ENCODE measurements at places on chromosomes 7 and 10. TPM values are rescaled to one million over a fixed set of nuclear protein-coding genes. Genes with fewer than 3 reads are reported as not detected.

DNA sequence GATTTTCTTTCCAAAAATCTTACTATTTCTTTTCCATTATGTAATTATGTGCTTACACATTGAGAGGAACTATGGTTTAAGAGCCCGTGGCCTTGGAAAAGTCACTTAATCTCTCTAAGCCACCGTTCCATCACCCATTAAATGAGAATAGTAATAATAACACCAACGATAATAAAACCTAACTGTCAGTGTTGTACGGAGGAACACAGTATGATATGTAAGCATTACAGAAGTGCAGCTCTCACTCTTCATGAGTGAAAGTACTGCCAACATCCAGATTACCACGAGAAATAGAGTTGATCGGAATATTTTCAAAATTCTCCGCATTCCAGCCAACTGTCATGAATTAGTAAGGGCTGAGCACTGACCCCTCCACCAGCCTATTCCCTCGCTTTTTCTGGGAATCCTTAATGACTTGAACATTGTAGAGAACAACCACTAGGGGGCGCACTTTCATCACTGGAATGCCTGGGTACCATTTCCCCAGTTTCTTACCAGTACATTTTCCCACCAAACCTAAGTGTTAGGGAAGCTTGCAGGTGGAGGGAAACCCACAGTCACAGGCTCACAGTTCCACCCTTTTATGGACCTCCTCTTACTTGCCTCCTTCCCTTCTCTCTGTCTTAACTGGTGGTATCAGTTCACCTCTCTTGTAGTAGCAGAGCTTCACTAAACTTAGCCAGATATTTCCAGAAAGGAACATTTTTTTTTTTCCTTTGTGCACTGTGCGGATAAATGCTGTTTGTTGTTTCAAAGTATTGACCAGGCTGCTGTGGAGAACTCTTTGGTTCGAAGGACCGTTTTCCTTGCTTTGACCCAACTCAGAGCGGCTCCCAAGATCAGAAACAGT, 27.8 kb downstream of the NKX2-3 start:
- DNase-seq: peak; percentile 59

GRCh38 chr10:23717913-23718312, 279.0 kb downstream of the OTUD1 start:
- no peak for DNase-seq

DNA sequence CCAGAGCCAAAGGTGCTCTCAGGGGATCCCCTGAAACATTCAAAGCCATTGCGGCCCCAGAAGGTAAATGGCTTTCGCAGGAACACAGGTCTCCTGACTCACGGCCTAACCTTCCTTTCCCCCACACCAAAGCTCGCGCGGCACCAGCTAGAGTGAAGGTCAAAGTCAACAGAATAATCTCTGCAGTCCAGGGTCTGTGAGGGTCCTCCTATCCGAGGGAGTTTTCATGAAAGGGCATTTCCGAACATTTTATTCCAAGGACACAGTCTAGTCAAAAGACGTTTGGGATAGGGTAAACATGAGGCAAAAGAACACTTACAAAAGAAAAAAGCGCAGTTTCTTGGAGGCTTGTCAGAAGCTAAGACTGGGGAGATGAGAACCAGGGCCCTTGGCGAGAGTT, 559 bp upstream of the STEAP2 start:
- no peak for DNase-seq

DNA sequence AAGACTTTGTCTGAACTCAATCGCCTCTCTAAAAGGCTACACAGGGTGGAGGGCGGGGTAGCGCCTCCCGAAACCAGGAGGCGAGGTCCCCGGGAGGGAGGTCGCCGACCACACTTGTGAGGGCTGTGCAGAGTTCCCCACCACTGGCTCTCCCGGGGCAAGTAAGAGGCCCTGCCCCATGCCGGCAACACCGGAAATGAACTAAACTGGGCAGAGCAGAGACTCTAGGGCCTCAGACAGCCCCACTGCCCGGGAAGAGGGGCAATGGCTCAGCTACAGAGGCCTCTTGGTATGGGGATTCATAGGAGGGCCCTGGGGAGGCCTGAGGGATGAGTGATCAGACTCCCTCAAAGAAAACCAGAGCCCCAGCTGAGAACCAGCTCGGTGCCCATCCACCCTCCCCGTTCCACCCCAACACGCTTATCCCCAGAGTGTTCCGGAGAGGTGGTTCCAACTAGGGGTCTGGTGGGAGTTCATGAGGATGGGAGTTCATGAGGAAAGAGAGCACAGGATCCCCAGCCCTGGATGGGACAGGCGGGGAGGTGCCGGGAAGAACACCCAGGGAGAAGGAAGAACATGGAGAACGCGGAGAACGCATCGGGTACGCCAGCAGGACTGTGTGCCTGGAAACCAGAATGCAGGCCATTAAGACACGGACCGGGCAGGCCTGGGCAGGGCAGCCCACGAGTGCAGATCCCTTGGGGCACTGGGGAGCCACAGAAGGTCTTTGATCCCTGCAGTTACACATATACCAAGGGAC, 89.4 kb upstream of the MYL10 start:
- DNase-seq: no peak

DNA sequence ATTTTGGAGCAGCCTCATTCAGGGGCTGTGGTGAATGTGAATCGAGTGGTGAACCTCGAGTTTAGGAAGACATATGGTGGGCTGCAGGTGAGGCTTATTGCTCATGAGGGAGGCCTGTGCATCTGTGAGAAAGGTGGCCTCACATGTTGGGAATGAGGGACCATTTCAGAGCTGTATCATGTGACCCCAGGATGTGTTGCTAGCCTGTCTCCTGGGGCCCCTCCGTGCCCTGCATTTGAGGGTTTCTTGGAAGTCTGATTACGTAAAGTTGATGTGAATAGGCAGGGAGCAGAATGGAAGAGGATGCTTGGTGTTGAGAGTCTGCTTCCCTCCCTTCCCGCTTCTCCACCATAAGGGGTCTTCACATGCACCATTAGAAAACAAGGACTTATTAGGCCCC, 569.1 kb downstream of the LRMDA start:
- DNase-seq: no peak

- DNase-seq: no peak
Observed at GRCh38 chr7:152512706-152513105, 76.9 kb upstream of the KMT2C start.

DNA sequence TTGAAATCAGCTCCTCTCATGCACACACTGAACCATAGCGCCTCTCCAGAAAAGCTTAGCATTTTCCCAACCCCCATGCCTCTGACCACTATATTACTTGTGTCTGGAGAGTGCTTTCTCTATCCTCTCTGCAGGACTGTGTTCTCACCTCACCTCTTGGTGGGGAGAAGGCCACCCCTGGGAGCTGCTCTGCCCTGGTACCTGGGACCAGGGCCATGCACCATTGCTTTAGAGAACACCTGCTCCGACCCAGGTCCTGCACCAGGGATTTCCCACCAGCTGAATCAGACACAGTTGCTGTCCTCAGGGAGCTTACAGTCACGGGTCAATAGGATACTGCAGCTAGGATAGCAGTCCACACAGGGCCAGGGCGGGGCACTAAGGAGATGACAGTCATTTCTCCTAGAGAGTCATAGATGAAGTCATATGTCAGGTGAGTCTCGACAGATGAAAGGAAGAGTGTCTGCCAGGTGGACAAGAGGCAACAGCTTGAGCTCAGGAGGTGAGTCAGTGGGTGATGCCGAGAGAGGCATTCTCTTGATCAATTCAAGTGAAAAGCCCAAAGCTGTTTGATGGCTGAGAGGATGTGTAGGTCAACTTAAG, 619 bp upstream of the LMTK2 start:
- DNase-seq: no peak

DNA sequence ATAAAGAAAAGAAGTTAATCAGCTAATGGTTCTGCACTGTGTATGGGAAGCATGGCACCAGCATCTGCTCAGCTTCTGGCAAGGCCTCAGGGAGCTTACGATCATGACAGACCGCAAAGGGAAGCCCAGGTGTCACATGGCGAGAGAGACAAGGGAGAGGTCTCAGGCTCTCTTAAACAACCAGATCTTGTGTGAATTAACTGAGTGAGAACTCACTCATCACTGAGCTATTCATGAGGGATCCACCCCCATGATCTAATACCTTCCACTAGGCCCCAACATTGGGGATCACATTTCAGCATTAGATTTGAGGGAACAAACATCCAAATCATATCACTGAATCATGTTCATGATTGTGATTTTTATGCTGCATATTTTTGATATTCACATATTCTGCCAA, 5.8 kb downstream of the USP54 start:
- DNase-seq: no peak

DNA sequence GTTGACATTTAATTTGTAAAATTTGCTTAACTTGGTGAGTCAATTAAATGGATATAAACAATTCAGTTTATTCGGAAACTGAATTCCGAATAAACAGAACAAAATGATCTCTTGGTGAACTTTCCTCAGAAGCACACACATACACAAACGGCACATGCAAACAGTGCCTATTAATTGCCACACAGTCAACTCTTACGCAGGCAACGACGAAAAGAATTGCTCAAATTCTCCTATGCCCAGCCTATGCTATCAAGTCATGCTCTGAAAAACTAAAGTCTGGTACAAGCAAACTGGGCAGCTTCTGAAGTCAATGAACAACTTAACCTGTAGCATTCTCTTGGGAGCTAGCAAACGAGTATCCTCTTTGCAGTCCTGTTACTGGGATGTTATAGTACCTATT, 38.8 kb upstream of the ASL start:
- no peak for DNase-seq

DNA sequence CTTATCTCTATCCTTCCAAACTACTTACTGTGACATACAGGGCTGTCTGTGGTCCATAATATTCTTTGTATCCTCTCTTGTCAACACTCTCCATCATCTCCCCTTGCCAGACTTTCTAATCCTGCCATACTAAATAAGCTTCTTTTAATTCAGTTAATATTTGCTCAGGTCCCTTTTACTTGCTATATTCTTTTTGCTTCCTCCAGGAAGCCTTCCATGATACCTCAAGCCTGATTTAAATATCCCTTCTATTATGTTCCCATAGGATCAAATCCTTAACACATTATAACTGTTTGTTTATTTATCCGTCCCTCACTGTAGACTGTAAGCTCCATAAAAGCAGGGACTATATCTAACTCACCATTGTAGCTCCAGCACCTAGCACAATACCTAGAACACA, 7.2 kb upstream of the PPP3CB start:
- no peak for DNase-seq

- peak; percentile 57 for DNase-seq
Observed at GRCh38 chr10:48554246-48554645, 50.6 kb downstream of the ARHGAP22 start.

DNA sequence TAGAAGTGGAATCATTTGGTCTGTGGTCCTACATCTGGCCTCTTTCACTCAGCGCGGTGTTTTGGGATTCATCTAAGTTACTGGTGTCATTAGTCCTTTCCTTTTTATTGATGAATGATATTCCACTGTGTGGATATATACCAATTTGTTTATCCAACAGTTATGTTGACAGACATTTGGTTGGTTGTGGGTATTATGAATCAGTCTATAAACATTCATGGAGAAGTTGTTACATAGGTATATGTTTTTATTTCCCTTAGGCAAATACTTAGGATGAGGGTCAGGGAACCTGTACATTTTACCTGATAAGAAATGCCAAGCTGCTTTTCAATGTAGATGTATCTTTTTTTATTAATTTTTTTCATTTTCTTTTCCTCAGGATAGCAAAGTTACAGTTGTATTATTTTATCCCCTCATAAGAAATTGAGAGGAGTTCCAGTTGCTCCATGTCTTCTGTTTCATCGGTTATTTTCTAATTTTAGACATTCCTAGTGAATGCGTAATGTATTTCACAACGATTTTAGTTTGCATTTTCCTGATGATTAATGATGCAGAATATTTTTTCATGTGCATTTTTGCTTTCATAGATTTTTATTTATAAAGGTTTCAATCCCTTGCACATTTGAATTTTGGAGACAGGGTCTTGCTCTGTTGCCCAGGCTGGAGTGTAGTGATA, 203.8 kb upstream of the SH2B2 start:
- no peak for DNase-seq

GRCh38 chr10:114307731-114308130, 68.7 kb downstream of the VWA2 start:
- no peak for DNase-seq

- DNase-seq: no peak
Observed at GRCh38 chr10:25498645-25499044, 323.8 kb downstream of the GPR158 start.

DNA sequence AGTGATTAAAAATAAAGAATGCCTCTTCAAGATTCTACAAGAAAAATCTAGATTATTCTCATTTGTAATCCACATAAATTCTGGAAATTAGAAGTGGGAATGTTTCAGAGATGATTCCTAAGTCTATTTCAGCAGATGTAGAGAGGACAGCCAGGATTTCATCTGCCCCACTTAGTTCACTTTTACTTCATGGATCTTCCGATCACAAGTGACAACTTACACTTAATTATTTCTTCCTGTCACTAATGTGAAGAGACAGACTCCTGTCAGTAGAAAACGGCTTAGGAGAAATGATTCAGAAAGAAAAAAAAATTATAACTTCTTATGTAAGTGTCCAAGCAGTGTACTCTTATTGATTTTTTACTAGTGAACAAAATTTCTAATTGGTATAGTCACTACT, 368.2 kb upstream of the SMIM30 start:
- DNase-seq: no peak

GRCh38 chr7:106927536-106927935, 62.5 kb downstream of the PIK3CG start:
- DNase-seq: no peak

- DNase-seq: no peak
Observed at GRCh38 chr10:121115154-121115553, 264.0 kb downstream of the WDR11 start.

- DNase-seq: no peak
Observed at GRCh38 chr7:54811041-54811845, 52.2 kb upstream of the SEC61G start.

GRCh38 chr7:107907790-107908189, 16.8 kb downstream of the DLD start:
- no peak for DNase-seq

DNA sequence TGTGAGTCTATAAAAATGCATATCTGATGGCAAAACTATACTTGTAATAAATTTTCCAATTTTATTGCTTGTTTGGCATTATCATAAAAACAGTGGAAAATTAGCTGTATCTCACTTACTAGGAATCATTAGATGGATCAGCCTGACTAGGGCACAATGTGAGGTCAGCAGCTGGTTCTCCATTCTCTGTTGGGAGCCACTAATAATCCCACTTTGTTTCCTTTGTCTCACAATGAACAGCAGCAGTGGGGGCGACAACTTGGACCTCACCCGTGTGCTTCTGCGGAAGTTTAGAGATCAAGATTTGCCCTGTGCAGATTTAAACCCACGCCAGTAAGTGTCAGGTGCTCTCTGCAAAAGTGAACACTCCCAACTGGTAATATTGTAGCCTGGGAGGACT, 295.5 kb downstream of the ABCA13 start:
- DNase-seq: no peak

MALRD1 gene
- 1.3 TPM for total RNA-seq

GIMAP1 gene
- total RNA-seq: 5.6 TPM

OSBPL3 gene
- total RNA-seq: 6.7 TPM

ARHGEF35 gene
- total RNA-seq: 1.7 TPM

CYP26A1 gene
- total RNA-seq: not detected

IRF5 gene
- 2.7 TPM for total RNA-seq

SFTPD gene
- total RNA-seq: 2.1 TPM

GPAM gene
- 9.3 TPM for total RNA-seq
